Occipital lobe (tissue), 3 donors: ENCODE measurements at places on chromosomes 16 and 17.

GRCh38 chr17:62713086-62713881, 85.8 kb downstream of the MRC2 start:
- DNase-seq, result no peak

DNA sequence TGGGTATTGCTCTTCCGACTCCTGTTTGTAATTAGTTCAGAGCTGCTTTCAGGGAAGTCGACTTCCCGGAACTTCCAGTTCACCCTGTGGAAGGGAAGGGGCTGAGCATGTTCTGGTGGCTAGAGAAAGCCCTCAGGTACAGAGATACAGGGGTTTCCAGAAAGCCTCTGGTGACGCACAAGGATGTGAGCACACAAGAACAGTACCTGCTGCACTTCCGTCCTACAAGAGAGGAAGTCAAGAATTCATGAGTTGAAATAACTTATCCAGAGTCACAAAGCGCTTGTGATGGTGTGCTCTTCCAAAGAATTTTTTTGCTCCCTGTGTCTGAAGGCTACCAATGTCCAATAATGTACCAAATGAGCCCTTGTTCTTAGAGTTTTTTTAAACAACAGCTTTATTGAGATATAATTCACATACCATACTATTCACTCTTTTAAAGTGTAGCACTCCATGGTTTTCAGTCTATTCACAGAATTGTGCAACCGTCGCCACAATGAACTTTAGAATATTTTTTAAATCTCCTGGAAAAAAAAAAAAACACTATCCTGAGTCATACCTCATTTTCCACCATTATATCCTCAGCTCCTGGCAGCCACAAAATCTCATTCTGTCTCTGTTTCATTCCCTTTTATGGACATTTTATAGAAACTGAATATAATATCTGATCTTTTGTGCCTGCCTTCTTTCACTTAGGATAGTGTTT, 327.6 kb downstream of the CDH13 start:
- no peak for DNase-seq

DNA sequence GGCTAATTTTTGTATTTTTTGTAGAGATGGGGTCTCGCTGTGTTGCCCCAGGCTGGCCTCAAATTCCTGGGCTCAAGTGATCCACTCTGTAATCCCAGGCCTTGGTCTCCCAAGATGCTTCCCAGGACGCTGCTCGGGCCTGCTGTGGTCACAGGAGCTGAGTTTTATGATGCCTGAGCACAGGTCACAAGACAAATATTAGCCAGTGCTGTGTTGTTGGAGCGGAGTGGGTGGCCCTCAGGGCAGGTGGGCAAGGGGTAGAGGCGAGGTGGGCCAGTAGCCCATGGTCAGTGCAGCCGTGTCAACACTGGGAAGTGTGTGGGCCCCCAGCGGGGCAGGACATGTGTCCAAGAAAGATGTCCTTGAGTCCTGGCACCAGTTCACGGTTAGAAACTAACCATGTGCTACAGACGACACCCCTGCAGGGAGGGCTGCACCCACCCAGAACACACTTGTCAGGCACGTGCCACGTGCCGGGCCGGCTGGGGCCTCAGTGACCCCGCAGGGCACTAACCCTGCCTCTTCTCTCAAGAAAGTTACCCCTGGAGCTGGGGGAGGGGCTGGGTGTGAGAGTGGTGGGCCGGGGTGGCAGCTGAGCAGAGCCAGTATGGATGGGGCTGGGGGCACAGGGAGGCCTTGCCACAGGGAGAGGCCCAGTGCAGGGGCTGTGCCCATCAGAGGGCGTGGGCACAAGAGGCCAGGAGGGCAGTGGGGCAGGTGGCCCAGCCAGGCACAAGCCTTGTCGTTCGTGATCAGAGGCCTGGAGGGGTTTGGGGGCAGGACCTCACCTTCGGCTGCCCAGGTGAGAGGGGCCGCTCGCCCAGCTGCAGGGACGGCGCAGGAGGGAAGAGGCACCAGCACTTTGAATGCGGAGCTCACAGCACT, 103.1 kb upstream of the CHMP6 start:
- DNase-seq, result no peak

DNA sequence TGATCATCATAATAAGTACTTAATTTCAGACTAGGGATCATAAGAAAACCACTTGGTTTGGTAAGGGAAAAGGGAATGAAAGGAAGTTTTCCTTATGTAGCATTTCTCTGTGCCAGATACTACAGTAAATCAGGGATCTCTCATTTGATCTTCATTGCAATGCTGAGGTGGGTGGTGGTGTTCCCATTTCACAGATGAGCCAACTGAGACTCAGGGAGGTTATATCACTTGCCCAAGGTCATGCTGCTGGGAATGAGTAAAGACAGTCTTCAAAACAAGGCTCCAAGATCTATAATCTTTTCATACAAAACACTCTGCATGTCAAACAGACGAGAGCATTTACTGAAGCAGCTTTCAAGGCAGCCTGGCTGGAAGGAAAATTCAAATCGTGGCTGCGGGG, 124.6 kb downstream of the GP2 start:
- DNase-seq, result no peak

DNA sequence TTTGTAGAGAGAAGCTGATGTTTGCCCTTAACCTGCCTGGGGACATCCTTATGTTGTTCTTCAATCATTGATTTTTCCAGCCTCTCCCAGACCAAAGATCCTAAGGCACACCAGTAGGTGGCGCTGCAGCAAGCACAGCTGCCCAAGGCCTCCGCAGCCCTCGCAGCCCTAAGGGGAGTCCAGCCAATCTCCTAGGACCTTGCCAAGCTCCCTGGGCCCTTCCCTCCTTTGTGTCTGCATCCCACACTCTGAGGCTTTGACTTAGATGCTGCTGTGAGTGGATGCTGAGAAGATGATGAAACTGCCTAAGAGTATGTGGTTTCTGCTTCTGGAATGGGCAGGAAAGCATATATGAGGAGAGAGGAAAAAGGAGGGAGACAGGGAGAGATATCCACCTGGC, 47.1 kb downstream of the SPACA3 start:
- peak; percentile 20 for DNase-seq

GRCh38 chr16:3576211-3576610, 992 bp downstream of the NLRC3 start:
- DNase-seq, result no peak

DNA sequence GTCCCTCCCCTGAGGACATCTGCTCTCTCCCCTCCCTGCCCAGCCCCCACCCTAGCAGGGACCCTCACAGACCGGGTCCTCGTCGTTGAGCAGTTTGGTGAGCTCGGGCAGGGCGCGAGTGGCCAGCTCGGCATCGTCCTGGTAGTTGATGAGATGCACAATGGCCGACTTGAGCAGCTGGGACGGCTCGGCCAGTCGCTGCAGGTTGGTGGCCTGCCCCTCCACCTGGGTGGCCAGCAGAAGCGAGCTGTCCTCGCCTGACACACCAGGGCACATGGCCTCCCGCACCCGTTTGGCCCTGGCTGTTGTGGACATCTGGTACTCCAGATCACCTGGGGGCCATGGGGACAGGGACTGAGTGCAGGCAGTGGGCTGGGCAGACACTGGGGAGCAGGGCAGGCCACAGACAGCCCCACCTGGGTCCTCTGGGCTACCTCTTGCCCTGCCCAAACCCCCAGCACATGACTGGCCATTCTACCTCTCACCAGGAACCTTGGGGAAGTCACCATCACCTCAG, 17.1 kb downstream of the JUP start:
- no peak for DNase-seq

- DNase-seq, result no peak
These were observed 98.5 kb downstream of the METRNL start for GRCh38 chr17:83177611-83178532.

GRCh38 chr17:78535273-78536197, 41.7 kb downstream of the DNAH17 start:
- DNase-seq, result no peak

- no peak for DNase-seq
These were observed at the start of gene TNFSF13 for GRCh38 chr17:7558544-7559319. Gene TNFSF13 (plus strand): TSS chr17:7558750. CDS start chr17:7559040, 290 bp downstream.

DNA sequence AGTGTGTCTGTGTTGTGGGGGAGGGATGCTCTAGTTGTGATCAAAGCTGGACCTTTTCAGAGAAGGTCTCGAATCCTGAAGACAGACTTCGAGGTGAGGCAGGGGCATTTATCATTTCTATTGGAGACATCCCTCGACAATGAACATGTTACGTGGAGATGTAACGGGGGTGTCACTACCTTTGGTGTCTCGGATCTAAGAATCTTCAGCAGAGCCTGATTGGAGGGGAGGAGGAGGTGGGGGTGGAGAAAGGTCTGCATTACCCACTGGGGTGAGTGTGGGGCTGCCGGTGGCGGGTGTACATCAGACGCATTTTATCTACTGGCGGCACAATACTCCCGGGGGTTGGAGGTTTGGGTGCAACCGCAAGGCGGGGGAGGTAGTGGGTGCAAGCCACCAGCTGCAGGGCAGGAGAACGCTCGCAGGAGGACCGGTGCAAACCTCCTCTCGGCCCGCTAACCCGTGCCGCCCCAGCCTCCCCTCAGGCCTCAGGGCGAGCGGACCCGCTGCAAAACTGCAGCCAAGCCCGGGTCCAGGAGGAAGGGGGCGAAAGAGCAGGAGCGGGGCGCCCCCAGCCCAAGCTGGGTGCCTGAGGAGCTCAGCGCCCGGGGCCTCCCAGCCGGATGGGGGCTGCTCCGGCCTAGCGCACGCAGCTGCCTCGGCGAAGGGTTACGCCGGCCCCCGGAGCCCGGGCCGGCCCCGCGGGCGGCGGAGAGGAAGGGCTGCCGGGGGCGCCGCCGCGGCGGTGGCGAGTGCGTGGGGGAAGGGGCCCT, 735 bp downstream of the ZNF652 start:
- DNase-seq, result peak; percentile 38

- no peak for DNase-seq
These were observed 13.5 kb downstream of the GSDMB start for GRCh38 chr17:39904990-39905288.

- DNase-seq, result no peak
These were observed 10.6 kb downstream of the RSPRY1 start for GRCh38 chr16:57196753-57197152.

- peak; percentile 68 for DNase-seq
These were observed 59.2 kb downstream of the CDK5R1 start for GRCh38 chr17:32546031-32546444.

- DNase-seq, result no peak
These were observed 112.4 kb downstream of the IRX3 start for GRCh38 chr16:54174201-54174600.
